ENCODE measurements at places on chromosomes 7 and 10.

GRCh38 chr7:106868364-106868763 lies 3.3 kb downstream of the PIK3CG start:
- DNase-seq: no peak

DNA sequence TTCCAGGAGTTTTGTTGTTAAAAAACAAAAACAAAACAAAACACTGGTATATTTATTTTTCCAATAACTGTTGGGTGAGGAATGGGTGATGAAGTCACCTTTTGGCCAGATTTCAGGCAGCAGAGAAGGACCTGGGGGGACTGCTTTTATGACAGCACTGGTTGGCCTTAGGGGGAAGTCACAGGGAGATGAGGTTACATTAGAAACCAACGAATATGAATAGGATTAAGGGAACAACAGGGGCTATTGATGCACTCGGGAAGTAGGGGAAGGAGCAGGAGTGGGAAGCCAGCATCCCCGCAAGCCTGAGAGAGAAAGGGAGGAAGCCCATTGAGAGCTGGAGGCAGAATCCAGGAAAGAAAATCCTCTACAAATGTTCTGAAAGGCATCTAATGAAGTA lies 958.4 kb downstream of the TYW1 start:
- DNase-seq: no peak

- no peak for DNase-seq
Observed at GRCh38 chr7:88344956-88345832, 38.5 kb upstream of the STEAP4 start.

- DNase-seq: no peak
Observed at GRCh38 chr7:91140982-91141381, 123.3 kb upstream of the FZD1 start.

DNA sequence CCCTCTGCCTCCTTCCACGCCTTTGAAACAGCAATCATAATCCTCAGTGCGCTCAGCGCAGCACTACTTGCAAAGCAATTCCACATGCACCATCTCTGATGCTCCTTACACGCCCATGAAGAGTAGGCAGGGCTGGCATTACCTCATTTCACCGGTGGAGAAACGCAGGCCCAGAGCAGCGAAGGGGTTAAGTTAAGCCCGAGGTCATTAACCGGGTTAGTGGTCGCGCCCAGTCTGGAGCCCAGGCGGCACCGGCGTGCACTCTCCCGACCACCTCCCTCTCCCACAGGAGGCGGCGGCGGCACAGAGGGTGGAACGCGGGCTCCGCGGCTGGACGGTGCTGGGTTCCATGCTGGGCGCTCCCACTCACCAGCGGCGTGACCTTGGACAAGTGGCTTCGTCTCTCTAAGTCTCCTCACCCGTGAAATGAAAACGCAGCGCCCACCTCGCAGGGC lies 515 bp downstream of the FASTK start:
- DNase-seq: no peak

GRCh38 chr10:108905821-108906220 lies 1017.5 kb downstream of the XPNPEP1 start:
- no peak for DNase-seq

GRCh38 chr7:56051339-56052191 lies at the start of the genes CCT6A and PSPH:
CCT6A (plus strand) TSS chr7:56051765; CDS start chr7:56051849, 84 bp downstream.
PSPH (minus strand) TSS chr7:56051444; CDS start chr7:56021212, 30,232 bp downstream.
- peak; percentile 84 for DNase-seq

DNA sequence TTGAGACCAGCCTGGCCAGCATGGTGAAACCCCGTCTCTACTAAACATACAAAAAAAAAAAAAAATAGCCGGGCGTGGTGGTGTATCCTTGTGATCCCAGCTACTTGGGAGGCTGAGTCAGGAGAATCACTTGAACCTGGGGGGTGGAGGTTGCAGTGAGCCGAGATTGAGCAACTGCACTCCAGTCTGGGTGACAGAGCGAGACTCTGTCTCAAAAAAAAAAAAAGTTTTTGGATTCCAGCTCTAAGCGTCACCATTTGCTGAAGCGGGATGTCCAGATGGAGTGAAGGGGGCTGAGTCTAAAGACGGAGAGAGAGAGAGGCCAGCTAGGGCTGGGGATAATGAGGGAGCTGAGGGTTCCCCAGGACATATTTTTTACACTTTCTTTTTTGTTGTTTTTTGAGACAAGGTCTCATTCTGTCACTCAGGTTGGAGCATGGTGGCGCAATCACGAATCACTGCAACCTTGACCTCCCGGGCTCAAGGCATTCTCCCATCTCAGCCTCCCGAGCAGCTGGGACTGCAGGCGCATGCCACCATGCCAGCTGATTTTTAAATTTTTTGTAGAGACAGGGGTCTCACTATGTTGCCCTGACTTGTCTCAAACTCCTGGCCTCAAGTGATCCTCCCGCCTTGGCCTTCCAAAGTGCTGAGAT lies 9.4 kb upstream of the HK1 start:
- DNase-seq: no peak

DNA sequence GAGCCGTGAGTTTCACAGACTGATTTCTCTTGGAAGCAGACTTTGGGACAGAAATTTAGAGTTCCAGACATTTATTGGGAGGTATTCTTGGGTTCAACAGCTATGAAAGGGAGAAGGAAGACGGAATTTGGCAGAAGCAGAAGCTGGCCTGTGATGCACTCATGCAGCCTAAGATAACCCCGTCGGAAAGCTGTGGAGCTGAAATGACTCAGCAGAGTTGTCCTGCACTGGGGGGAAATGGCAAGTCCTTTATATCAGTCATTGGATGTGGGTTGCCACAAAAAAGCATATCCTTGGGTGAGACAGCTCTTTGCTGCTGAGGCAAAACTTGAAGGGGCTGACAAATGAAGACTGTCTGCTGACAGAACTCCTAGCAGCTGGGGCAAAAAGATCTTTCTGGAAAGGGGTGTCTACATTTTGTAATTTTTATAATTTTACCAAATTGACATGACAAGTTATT lies 11.5 kb upstream of the MICU1 start:
- no peak for DNase-seq

Measured in CD4-positive, alpha-beta memory T cell (primary cell).